Colonic mucosa (tissue), 4 donors: ENCODE measurements at places on chromosomes 2 and 18.

DNA sequence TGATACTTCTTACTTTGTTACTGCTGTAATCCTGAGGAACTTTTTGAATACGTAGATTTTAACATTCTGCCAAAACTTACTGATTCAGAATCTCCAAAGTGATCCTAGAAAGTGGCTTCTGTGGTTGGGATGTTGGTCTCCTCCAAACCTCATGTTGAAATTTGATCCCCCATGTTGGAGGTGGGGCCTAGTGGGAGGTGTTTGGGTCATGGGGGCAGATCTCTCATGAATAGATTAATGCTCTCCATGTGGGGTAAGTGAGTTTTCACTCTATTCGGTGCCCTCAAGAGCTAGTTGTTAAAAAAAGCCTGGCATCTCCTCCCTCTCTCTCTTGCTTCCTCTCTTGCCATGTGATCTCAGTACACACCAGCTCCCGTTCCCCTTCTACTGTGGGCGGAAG is 329.9 kb downstream of the HRH4 start:
- DNase-seq, result no peak

GRCh38 chr2:113328043-113328442 is 49.3 kb upstream of the PAX8 start:
- peak; percentile 26 for DNase-seq

DNA sequence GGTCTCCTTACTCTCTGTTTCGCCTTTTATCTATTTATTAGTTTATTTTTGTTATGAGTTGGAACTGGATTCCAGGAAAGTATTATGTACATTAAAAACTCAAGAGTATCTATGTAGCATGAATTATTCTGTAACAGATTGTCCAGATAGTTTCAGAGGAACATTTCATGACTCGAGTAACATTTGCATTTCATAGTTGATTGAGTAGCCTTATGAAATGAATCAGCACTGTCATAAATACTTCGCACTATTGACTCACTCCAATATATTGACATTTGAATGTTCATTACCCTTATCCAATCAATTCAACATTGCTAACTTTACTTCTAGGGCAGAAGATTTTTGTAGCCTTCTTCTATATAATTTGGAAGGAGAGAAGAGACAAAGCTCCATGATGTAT is 11.3 kb upstream of the VRK2 start:
- no peak for DNase-seq

DNA sequence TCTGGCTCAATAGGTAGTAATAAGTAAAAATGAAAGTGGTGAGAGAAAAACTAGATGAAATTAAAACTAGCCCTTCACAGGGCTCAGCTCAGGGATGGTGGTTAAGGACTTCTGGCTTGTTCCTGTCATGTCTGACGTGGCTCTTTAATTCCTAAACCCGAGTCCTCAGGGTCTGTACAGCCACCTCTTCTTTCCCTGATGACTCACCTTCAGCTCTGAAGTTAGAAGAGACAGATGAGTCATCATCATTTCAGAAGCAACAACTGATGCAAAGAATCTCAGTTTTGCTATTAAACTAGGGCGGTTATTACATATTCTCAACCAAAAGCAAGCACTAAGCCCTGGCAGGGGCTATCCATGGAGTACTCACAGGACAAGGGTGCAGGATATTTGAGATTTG is 24.0 kb upstream of the ITGB6 start:
- no peak for DNase-seq

GRCh38 chr18:78517328-78517727 is 462.3 kb upstream of the SALL3 start:
- no peak for DNase-seq

GRCh38 chr18:76528477-76529432 is 33.7 kb upstream of the ZNF516 start:
- DNase-seq, result peak; percentile 25

- DNase-seq, result no peak
These were observed 1785.3 kb upstream of the CELF4 start for GRCh38 chr18:39350945-39351344.

DNA sequence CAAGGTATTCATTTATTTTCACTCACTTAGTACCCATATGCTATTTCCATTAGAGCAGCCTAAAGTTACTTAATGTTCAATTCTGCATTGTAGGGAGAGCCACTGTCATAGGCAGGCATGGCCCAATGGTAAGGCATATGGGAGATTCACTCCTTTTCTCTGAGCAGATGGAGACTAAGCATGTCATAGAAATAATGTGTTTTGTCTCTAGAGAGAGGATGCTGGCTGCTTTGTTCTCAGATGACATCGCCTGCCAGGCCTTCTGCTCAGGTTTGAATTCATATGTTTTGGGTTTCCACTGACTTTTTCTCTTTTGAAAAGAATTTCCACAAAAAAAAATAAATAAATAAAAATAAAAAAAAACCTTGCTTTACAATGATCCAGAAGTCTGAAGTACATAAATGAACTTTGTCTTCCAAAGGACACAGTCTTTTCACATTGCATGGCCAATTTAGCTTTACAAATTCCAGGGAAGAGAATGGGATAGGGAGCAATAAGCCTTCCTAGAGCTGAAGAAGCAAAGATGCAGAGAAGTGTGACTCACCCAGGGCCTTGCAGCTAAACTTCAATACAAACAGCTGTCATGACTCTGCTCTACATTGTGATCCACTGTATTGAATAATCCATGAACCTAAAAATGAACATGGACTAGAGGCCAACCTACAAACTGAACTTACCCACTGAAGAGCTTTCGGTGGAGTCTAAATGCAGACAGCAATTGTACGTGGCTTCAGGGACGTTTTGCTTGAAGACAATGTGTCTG is 422.5 kb downstream of the CMPK2 start:
- no peak for DNase-seq

DNA sequence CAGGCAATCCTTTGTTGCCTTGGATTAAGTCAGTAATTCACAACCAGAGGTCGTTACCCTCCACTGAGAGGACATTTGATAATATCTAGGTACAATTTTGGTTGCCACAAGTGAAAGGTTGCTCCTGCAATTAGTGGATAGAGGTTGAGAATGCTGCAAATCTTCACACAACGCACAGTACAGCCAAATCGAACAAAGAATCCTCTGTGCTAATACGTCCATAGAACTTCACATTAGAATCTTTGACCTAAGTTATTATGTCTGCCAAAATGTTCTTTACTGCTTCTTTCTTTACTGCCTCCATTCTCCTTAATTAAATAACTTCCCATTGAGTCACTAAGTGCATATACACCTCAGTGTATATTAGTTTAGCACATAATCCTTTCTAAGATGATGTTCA is 879.5 kb downstream of the TRIB2 start:
- DNase-seq, result no peak

GRCh38 chr2:18251486-18251885 is 309.0 kb downstream of the RDH14 start:
- DNase-seq, result no peak

DNA sequence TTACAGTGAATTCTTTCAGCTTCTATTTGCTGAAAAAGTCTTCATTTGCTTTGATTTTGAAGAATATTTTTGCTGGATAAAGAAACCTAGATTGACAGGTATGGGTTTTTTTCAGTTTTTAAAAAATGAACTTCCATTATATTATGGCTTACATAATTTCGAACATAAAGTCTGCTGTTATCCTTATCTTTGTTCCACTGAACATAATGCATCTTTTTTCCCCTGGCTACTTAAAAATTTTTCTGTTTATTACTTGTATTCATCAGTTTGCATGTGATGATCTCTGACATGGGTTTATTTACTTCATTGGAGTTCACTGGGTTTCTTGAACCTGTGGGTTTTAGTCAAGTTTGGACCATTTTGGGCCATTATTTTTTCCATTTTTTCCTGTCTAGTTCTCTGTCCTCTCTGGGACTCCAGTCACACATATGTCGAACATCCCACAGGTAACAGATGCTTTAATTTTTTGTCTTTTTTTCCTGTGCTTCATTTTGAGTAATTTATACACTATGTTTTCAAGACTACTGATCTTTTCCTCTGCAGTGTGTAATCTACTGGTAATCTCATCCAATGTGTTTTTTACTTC is 33.1 kb downstream of the SEC11C start:
- DNase-seq, result no peak

GRCh38 chr2:20584399-20585358 is 66.2 kb downstream of the HS1BP3 start:
- no peak for DNase-seq

DNA sequence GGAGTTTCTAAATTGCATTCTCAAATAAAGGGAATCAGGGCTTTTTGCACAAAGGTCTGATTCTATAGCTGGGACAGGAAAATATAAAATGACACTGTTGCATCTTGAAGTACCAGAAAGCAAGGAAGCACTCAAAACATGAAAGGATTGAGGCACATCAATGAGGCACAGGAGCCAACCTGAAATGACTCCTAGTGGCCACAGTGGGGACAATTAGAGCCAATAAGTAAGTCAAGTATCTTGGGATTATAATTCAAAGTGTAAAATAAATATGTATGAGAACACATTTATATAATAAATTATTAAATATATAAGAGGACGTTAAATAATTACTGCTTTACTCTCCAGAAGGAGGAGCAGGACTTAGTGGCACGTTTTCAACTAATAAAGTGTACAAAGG is 1259.5 kb upstream of the CDH2 start:
- DNase-seq, result no peak

- DNase-seq, result no peak
These were observed 120.8 kb upstream of the FOSL2 start for GRCh38 chr2:28271919-28272250.
